ENCODE measurements at places on chromosomes 3 and 15.

GRCh38 chr15:41966414-41966812, 5.9 kb downstream of the EHD4 start:
- DNase-seq, result no peak

DNA sequence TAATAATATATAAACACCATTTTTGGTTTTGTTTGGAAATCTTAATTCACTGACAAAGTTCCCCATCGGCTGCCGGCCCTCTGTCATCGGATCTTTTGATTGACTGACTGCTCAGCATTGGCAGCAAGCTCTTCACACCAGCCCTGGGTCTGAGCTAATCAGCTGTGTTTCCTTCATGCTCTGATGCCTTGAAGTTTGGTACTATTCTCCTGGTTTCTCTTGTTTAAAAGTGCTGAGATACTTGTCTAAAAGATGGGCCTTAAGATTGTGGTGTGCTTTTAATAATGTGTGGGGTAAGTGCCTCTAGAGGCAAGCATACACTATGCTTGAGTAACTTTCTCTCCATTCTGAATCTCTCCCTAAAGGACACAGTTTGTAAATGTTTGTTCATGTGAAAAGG, 415.5 kb upstream of the TPRG1 start:
- DNase-seq, result no peak

- DNase-seq, result no peak
These were observed 29.2 kb upstream of the IGDCC4 start for GRCh38 chr15:65451989-65452388.

- no peak for DNase-seq
These were observed 31.8 kb downstream of the AQP9 start for GRCh38 chr15:58169934-58170333.

GRCh38 chr15:74340150-74340549, 27.3 kb downstream of the CYP11A1 start:
- DNase-seq, result peak; percentile 46

DNA sequence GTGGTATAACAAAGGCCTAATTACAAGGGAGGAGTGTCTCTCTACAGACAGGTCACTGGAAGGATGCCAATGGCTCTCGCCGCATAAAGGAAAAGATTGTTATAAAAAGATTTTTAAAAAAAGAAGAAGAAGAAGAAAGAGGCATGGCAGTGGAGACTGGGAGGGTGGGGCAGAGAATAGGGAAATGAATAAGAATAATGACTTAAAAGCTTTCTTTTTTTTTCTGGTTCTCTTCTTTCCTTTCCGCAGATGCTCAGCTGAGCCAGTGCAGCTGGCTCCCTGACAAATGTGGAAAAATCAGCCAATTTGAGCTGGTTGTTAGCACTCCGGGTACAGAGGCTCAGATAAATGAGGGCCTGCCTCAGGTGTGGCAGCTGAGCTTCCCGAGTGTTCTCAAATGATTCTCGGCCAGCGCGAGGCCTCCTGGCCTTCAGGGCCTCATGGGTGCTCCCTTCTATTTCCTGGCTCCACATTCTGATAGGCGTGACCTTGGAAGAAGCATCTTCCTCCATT, 234.1 kb downstream of the RORA start:
- no peak for DNase-seq

- DNase-seq, result no peak
These were observed 9.2 kb upstream of the SEMA4B start for GRCh38 chr15:90191794-90192509.

DNA sequence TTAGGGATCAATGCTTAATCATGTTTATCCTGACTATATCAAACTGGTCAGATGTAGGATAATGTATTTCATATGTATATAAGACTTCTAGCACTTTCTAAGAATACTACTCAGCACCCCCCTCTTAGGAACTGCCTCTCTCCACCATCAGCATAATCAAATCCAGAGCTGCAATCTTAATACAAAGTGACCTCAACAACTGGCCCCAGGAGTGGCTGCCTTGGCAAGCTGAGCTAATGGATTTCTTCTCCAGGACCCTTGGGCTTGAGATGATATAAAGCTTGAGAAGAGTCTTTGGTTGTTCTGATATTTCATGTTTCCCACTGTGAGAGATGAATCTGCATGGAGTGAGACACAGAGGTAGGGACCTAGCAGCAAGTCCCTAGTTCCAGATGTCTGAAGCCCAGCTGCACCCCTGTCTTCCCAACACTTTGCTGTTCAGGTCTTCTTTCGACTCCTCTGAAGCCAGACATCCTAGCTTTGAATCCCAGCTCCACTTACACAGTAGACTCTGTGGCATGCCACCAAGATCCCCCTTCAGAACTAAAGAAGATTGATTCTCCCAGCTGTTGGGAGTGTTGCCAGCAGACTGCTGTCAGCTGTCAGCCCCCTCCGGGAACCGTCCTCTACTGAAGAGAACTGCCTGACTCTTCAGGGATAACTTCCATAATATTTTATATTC, 309.3 kb upstream of the UBE2E2 start:
- no peak for DNase-seq

DNA sequence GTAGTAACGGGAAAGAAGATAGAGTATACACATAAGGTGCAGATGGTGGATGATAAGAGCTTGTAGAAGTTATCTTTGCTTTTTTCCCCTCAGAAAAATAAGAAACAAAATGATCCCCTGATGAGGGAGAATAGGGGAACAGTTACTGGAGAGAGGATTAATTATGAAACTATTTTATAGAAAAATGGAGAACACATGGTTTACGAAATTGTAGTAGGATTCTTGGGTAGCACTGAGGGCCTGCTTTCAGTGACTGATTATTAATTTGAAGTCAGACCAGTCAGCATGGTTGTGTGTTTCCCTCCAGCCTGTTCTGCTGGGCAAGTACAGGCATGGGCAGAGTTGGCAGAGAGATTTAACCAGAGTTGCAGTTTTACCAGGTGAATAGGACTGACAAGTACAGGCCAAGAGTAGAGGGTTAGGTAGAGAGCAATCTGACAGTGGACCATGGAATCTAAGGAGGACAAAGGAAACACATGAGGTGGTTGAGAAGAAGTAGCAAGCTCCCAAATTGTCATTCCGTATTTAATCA, 5.9 kb downstream of the SLC49A4 start:
- no peak for DNase-seq

DNA sequence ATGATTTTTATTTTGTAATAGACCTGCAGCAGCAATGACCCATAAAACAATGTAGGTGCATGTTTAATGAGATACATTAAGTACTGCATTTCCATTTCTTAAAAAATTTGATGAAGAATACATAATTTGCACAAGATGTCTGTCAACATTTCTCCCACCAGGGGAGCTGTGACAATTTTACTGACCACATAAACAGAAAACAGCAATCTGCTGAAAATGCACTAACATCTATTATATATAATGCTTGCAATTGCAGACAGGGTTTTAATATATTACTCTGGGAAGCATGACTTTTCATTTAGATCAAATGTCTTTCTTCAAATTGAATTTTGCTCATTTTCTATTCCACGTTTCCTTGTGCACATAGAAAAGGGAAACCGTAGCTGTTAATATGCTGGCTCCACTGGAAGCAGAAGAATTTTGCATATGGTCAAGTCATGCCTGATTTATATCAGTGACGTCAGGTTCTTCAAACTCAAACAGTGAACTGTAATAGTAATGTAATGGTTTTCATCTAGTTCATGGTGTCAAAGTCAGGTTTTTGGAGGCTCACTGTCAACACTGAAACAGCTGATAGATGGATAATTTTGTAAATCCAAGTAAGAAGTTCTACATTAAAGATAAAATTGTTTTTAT, 79.8 kb upstream of the IGF1R start:
- no peak for DNase-seq

GRCh38 chr3:39445927-39446326, 21.6 kb upstream of the MOBP start:
- no peak for DNase-seq

DNA sequence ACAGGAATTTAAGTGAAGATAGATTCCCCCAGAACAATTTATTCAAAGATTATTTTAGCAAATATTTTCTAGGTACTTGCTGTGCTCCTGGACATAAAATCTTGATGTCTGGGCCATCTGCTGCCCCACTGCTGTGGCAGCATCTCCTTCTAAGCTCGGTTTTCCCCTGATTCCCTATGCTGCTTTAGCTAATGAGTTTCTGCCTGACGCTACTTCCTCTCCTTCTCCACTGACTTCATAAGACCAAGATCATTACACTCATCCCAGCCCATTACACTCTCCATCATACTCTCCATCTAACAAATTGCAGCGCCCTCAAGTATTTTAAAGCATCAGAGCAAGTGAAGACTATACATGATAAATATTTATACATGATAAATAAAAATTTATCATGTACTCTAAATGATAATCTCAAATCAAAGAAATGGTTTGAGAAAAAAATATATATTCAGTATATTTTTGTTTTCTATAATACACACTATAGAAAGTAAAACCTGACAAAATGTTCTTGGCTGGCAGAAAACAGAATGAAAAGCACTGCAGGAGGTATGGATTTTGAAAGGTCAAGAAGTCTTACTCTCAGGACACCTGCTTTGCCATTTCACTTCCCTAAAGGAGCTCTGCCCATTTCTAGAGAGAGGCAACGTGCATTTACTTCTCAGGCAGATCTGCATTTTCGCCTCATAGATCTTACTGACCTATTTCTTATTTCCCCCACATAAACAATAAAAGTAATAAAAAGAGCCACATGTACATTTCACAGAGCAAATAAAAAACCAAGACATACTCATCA, 232.0 kb downstream of the KCNMB2 start:
- no peak for DNase-seq

DNA sequence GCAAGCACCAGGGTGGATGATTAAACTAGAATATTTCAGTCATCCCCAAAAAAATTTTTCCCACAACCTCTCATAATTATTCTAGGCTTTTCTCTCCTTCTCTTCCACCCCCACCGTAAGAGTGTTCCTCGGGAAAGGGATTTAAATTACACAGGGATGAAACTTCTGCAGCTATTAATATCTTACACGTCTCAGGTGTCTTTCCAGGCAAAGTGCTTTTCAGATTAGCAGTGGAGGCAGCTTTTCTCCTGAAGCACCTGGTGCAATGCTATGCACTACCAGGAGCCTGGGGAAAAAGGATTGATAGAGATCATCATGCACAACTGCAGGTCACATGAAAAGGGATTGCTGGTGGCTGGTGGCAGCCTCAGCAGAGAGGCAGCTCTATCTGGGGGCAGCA, 250.4 kb downstream of the NTRK3 start:
- no peak for DNase-seq

DNA sequence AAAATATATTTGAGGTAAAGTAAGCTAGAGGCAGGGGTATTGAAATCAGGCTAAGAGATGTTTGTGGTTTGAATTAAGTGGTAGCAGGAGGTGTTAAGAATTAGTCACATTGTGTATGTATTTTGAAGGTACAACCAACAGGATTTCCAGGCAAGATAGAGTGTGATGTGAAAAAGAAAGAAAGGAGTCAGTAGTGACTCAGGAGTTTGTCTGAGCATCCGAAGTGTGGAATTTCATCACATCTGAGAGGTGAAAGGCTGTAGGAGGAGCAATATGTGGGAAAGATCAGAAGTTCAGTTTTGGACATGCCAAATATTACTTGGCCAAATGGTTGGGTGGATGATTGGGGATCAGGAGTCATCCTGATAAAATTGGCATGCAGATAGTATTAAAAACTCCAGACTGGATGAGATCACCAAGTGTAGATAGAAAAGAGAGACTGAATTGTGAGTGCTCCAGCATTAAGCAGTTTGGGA, 32.1 kb upstream of the EBLN2 start:
- DNase-seq, result peak; percentile 79

GRCh38 chr3:107641572-107642307, 119.0 kb downstream of the BBX start:
- no peak for DNase-seq

DNA sequence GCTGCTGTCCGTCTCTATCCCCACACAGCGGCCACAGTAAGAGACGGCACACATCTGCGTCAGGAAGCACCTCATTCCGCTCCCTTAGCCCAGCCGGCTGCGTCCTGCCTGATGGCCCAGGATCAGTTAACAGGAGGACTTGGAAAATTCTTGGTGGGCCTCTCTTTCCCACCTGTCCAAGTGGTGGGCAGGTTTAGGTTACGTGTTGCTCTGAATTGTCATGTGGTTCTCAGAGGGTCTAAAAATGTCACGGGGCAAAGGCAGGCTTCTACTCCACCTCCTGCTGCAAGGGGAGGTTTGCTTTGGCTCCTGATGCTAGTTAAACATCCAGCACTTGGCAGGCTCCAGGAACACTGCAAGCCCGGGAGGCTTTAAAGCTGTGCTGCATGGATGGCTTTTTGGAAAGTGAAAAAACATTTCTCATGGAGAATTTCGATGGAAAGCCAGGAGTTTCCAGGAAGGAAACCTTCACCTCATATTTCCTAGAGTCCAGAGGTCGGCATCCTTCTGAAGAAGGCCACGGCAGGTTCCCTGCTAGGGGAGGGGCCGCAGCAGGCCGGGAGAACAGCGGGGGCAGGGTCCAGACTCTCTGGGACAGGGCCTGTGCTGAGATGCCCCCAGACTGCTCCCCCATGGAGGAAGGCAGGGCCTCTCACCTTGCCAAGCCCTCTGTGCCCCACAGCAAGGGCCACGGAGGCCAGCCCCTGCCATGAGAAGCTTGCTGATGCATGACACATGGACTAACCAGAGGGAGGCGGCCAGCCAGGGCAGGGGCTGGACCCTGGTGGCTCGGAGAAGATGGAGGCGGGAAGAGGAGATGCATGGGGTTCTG, 10.8 kb downstream of the CTSH start:
- no peak for DNase-seq

DNA sequence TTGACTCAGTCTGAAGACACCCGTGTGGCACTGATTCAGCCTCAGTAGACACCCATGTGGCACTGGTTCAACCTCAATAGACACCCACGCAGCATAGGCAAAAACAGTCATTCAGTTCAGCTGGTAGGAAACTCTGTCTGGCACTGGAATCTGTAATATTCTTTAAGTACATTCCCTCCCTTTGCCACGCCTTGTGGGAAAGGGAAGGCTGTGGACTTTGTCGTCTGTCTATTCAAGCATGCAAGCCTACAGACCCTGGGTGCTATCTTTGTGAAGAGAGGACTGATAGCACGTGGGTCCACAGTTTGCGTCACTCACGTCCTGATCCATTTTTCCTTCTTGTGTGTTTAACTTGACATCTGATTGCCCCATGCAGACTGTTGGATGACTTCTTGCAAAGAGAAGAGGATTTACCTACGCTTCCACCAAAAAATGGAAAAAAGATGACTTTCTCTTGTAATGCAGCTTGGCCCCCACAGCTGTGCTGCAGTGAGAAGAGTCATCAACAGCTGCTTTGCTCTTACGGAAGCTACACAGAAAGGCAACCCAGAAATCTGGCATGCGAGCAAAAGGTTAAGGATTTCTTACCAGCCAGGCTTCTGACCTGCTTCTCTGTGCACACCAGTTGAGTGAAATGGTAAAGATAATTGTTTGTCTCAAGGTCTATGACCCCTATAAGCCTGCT, 278.1 kb downstream of the ULK4 start:
- peak; percentile 82 for DNase-seq

DNA sequence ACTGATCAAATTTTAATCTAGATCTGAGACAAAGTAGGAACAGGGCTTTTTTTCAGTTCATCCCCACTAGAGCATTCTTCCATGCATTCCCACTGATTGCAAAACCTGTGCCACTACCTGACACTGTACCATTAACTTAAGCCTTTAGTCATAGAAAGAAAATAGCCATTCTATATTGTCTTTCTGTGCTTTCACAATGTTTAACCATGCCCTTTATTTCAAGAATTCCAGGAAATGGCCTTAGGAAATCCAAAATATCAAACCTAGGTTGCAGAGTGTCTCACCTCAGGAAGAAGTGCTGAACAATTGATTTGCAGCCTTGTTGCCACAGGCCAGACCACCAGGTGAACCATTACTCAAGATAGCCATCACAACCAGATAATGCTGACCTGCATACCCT, 56.2 kb upstream of the TGFBR2 start:
- no peak for DNase-seq

GRCh38 chr3:72043204-72044133, 258.5 kb upstream of the PROK2 start:
- no peak for DNase-seq
